ENCODE measurements at places on chromosomes 3 and 15. TPM values are rescaled to one million over a fixed set of nuclear protein-coding genes. Genes with fewer than 3 reads are reported as not detected.

GPR15 gene
- total RNA-seq, result 52.1 TPM

SLC35G2 gene
- 3.4 TPM for total RNA-seq

ARHGAP31 gene
- 14.0 TPM for total RNA-seq

ARGFX gene
- total RNA-seq, result not detected

METTL6 gene
- total RNA-seq, result 19.7 TPM

ERC2 gene
- total RNA-seq, result not detected

MORC1 gene
- total RNA-seq, result not detected

FOXB1 gene
- total RNA-seq, result 1.1 TPM

AADACL2 gene
- total RNA-seq, result not detected

GALNT15 gene
- total RNA-seq, result 0.22 TPM

EPM2AIP1 gene
- total RNA-seq, result 14.8 TPM

TOP2B gene
- total RNA-seq, result 85.9 TPM

MYZAP gene
- not detected for total RNA-seq

PATL2 gene
- total RNA-seq, result 7.9 TPM

LRRC31 gene
- not detected for total RNA-seq

RHOV gene
- total RNA-seq, result 0.24 TPM

MESP2 gene
- not detected for total RNA-seq

TIGIT gene
- 53.0 TPM for total RNA-seq

CCDC9B gene
- 2.7 TPM for total RNA-seq

SCAMP5 gene
- total RNA-seq, result 5.3 TPM

SCN11A gene
- 0.22 TPM for total RNA-seq

CPNE9 gene
- 0.54 TPM for total RNA-seq

RARRES1 gene
- not detected for total RNA-seq

ITIH1 gene
- not detected for total RNA-seq

RLBP1 gene
- not detected for total RNA-seq

LRRIQ4 gene
- total RNA-seq, result 0.13 TPM

NR2E3 gene
- not detected for total RNA-seq

MRAS gene
- 0.37 TPM for total RNA-seq
